ENCODE measurements at places on chromosomes 12 and 14.
A peak's percentile ranks its signal among the peaks of the same experiment; 100 is the strongest.

DNA sequence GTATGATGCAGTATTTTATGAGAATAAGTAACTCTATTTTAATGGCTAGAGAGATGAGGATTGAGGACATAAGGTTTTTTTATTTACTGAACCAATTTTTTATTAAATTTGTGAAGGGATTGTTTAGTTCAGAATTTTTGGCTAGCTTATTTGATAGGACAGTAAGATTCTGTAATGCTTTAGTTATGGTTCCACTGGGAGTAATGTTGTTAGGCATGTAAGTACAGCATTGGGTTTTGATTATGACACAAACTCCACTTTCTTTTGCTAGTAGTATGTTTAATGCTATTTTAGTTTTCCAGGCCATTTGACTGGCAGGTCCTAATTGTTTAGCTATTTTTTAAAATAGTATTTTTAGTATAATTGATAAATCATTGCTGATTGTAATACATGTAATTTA is 33.8 kb upstream of the LRRC10 start:
- no peak for DNase-seq

GRCh38 chr12:65607401-65607841 is 216.9 kb upstream of the HMGA2 start:
- no peak for DNase-seq

DNA sequence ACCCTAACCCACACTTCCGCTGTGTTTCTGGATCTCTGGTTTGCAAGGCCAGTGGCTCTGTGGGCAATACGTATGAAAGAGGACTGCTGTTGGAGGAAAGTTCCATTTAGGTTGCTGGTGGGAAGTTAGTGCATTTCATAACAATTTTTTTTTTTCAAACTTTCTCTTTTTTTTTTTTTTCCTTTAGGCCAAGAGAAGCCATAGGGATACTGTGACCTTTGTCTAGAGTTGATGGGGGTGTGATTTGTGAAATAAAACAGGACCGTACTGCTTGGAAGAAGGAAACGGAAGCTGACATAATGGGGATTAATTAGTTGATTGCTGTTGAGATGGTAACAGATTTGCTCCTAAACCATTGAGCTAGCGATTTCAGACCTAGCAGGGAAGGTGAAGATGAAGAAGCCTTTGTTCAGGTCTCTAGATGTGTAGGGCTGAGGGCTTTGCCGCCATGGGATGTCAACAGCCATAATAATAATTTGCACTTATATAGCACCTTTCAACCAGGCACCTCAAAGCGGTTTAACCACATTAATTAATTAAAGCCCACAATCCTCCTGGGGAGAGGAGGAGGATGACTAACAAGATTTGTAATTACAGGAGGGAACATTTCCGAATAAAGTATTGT is 315.3 kb downstream of the ZFP36L1 start:
- no peak for DNase-seq

DNA sequence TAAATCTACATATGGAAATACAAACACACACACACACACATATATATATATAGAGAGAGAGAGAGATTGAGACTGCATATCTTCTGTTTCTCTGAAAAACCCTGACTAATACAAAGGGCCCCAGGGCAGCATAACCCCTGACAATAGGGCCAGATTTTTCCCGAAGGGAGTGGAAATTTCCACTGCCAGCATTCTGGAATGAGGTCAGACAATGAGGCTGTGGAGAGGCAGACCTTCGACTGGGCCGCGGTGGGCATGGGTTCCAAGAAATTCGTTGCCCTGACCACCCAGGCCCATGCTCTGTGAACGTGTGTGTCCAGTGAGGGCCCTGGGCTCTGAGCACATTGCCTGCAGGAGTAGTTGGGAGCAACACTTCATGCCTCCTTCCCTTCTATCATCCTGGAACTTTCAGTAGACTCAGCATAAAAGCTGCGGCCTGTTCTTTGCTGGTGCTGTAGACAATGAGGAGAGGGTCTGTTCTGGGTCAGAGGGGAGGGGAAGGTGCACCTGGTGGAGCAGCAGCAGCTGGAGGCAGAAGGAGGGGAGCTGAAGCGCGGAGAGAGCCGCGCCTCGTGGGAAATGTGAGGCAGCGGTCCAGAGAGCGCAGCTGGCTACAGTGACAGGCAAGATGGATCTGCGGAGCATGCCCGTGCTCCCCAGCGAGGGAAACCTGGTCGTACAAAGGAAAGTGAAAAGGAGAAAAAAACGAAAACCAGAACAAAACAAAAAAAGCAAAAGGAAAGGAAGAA is 25.6 kb upstream of the CCDC60 start:
- no peak for DNase-seq

DNA sequence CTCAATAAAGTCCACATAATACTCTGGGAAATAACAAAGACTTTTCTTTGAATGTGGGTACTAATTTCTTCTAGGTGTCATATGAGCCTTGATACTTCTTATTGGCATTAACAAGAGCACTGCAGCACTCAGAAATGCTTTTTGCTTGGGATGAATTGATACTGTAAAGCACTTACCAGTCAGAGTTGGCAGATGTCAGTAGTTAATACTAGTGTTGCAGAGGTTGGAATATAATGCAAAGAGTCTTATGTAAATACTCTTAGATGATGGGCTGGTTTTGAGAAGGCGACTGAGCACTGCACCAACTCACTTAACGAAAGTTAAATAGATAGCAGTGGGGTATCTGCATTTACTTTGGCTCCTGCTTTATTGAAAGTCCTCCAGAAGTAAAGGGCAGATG is 25.6 kb upstream of the MBIP start:
- DNase-seq, result no peak

DNA sequence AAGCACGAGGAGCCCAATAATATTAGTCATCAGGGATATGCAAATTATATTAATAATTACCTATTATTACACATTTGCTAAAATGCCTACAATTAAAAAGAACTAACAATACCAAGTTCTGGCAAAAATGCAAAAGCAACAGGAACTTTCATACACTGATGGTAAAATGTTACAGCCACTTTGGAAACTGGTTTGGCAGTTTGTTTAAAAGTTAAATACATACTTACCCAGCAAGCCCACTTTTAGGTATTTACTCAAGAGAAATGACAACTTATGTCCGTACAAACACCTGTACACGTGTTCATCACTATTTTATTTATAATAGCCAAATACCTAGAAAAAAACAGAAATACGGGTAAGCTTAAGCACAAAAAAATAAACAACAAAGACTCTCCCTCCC is 17.0 kb downstream of the WDR89 start:
- DNase-seq, result no peak

GRCh38 chr12:70418101-70418500 is 52.0 kb downstream of the KCNMB4 start:
- DNase-seq, result no peak

GRCh38 chr14:42980419-42980818 is 1373.7 kb downstream of the LRFN5 start:
- no peak for DNase-seq

DNA sequence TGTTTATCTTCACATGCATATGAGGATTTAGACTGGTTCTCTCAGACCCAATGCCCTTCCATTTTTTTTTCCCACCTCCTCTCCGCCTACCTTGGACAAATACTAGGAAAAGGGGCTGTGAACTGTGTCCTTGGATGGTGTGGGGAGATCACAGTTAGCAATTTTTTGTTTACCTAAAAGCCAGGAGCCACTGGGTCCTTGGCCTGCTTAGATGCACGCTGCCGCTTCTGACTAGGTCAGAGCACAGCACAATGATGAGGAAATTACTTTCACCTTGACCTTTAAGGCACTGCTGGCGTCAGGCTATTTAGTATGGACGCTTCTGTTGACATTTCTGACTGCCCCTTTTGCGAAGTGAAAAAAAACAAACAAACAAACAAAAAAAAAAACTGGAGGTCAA is 1.9 kb downstream of the CCDC38 start:
- DNase-seq, result no peak

DNA sequence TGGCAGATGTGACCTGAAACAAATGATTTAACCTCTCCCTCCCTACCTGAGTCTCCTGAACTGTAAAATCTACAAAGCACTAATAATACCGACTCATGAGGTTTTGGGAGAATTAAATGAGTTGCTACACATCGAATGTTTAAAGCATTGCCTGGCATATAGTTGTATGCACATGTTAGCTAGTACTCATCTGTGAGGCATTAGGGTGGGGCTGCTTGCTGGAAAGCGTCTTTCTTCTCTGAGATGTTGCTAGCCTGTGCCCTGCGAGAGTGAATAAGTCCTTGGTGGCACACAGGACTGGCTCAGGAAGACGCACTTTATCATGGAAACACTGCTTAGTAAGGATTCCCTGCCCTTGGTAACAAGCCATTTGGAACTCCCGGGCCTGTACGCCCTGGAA is 6.1 kb downstream of the RAPGEF3 start:
- no peak for DNase-seq

DNA sequence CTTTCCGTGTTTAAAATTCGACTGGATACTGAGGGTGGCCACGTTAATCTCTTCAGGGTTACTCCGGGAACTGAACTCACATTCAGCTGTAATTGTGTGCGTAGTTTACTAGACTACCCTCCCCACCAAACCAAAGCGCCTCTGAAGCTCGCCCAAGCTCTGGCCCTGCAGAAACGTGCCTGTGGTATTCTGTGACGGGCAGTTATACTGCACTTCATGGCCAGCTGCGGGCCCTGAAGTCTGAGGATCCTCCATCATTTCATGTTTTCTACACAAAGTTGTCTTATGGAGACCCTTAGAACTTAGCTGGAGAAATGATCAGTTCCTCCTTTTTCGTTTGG is 688 bp downstream of the ZNF26 start:
- no peak for DNase-seq

- DNase-seq, result no peak
Measured at GRCh38 chr12:50151047-50151687, 16.0 kb downstream of the CERS5 start.

GRCh38 chr12:7099290-7099996 is 7.2 kb upstream of the C1R start:
- DNase-seq, result no peak

GRCh38 chr14:100902295-100903133 is 1.0 kb downstream of the RTL1 start:
- peak; percentile 77 for DNase-seq

- DNase-seq, result no peak
Measured at GRCh38 chr12:16112612-16113560, 164.6 kb downstream of the SLC15A5 start.

- DNase-seq, result no peak
Measured at GRCh38 chr12:77734214-77734883, 96.3 kb upstream of the NAV3 start.

GRCh38 chr12:115268451-115268850 is 584.5 kb upstream of the TBX3 start:
- no peak for DNase-seq

DNA sequence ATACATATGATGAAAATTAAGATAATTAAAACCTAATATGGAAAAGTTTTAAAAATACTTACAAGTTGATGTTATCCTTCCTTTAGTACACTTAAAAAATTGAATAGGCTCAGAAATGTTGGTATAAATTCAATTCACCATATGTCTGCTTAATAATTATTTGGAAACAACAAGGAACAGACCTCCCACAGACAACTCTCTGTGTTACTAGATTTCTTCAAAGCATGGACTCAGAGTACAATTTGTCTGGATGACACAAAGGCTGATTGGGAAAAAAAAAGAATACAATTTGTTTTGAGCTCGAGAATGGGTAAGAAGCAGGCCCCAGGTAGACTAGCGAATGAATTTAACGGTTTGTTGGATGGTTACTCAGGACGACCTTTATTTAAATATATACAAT is 48.9 kb upstream of the BTG1 start:
- DNase-seq, result no peak

- peak; percentile 45 for DNase-seq
Measured at GRCh38 chr12:57874166-57875108, 27.9 kb upstream of the CTDSP2 start.

DNA sequence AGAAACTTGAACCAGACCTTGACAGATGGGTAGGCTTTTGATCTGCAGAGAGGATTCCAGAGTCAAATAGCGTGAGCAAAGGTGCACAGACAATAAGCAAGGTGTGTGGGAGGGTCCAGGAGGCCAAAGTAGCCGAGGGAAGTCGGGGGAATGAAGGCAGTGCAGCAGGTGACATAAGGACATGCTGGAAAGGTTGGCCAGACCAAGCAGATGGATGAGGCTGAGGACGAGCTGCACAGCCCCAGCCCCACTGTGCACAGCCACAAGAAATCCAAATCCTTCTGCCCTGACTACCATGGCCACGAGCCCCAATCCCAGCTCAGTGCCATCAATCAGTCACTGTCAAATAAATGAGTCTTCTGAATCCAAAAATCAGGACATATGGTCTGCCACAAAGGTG is 5.4 kb downstream of the TTC7B start:
- DNase-seq, result no peak

- no peak for DNase-seq
Measured at GRCh38 chr12:71840231-71840847, 780 bp downstream of the TBC1D15 start.

- no peak for DNase-seq
Measured at GRCh38 chr12:10226086-10226485, 13.4 kb downstream of the GABARAPL1 start.

DNA sequence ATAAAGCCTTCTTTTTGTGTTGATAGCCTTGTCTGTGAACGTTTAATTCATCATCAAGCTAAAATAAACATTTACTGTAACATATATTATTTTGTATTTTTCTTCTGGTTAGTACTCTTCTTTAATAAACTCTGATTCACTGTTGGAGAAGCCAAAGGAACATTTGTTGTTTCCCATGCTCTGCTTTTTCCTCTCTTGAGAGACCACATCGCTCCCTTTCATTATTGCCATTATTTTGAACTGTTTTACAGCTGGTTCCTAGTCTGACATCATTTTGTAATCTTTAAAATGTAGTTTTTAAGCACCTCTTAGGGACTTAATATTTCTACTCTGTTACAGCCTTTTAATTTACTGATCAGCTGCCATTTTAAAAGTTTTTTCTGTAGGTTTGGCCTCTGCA is 301.8 kb downstream of the NPAS3 start:
- no peak for DNase-seq

GRCh38 chr14:46999661-47000060 is 348.1 kb upstream of the RPL10L start:
- no peak for DNase-seq

DNA sequence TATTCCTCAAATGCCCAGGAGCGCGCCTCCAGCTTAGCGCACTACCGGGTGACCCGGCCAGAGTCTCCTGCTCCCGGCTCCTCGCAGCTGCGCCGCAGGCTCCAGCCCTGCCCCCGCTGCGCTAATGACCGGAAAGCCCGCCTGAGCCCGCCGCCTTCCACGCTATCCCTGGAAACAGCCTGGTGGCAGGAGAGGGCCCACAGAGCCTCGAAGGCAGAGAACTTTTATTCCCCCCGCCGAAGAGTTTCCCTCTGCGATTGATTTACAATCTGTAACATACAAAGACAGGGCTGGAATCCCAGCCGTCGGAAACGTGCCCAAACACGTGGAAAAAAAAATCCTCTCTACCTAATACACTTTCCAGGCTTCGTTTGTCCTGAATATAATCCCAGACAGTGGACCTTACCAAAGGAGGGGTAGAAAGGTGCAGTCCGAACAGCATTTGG is 1.5 kb downstream of the COL2A1 start:
- DNase-seq, result peak; percentile 81

GRCh38 chr14:64688811-64689281 is 15.4 kb upstream of the PLEKHG3 start:
- DNase-seq, result no peak

Data from posterior vena cava (tissue), 2 donors.